ENCODE measurements at places on chromosomes 16 and 17.

DNA sequence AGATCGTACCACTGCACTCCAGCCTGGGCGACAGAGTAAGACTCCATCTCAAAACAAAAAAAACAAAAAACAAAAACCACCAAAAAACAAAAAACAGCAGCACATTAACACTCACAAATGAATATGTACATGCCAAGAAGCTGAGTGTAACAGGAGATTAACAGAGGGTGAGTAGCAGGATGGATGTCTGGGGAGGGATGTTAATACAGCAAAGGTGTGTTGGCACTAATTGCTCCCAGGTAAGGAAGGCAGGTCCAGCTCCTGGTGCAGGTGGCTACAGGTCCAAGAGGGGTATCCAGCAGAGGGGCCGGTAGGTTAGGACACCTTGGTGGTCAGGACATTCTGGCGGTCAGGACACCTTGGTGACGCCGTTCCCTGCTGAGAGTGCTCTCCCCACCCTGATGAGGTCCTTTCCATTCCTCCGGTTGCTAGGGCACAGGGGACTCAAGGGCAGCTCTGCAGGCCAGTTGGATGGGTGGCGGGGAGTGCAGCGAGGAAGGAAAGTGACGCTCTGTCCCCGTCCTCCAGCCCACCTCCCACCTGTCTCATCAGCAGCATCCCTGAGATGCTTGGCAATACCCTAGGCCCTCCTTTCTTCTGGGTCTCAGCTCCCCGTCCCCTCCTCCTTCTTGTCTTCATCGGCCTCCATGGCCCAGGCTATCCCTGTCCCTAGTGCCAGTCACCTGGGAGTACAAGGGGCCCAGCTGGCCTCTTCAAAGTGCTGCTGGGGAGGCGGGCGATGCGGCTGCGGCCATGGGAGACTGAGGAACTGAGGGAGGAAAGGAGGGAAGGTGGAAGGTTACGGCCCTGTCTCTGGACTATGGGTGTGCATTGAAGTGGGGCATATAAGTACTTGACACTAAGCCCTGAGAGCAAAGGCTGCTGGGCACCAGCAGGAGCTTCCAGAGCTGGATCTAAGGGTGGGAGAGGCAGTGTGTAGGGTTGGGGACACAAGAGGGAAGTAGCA lies 10.7 kb upstream of the GFAP start:
- DNase-seq: no peak

- DNase-seq: no peak
Measured at GRCh38 chr16:66293932-66294331, 72.6 kb upstream of the CDH5 start.

DNA sequence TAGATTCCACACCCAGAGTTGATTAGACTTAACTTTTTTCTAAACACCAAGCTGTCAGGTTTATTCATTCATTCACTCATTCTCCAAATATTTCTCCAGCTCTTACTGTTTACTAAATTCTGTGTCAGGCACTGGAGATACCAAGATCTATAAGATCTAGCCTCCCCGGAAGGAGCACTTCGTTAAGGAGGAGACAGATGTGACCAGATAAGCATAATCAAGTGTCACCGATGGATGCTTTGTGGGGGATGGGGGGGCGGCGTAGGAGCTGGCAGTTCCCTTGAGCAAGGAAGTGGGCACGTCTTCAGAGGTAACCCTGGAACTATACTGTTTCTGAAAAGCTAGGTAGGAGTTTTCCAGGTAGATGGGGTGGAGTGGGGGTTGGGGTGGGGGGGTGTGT lies 3.8 kb upstream of the RPL26 start:
- no peak for DNase-seq

DNA sequence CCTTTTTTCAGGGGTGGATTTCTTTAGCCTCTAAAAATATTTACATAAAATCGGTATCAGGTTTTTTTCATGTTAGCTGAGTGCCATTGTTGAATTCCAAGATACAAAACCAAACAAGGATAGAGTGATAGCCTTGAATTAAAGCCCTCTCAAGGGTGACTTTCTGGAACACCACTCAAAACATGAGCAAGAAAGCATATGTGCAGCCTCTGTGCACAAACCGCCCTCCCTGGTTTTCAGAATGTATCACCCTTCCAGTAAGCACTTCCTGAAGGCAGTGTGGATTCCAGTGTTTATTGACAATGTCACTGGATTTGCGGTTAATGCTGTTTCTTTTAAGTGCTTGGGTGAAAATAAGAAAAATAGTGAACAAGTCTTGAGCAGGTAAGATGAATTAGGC lies 597.7 kb downstream of the TMEM114 start:
- no peak for DNase-seq

GRCh38 chr16:2896480-2897010 lies 13.5 kb downstream of the FLYWCH2 start:
- DNase-seq: no peak

GRCh38 chr16:81899601-81900000 lies 111.7 kb downstream of the SDR42E1 start:
- no peak for DNase-seq

GRCh38 chr16:459761-460160 lies 34.3 kb downstream of the RAB11FIP3 start:
- DNase-seq: no peak

GRCh38 chr17:72411124-72411563 lies 290.3 kb downstream of the SOX9 start:
- DNase-seq: no peak

- DNase-seq: no peak
Measured at GRCh38 chr17:79500745-79501618, 109.9 kb downstream of the RBFOX3 start.

DNA sequence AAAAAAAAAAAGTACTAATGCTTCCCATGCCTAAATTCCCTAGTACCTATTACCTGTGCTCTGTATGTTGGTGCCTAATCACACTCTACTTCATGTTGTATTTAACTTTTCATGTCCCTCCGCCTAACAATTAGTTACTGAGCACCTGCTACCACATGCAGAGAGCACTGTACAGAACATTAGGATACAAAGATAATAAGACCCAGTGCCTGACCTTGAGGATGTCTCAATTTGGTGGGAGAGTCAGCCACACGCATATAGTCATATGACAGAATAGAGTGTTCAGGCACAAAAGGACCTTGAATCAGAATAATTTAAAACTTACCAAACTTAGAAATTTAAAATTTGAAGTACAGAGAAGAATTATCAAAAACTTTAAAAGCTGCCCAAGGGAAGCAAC lies 42.1 kb downstream of the USP31 start:
- no peak for DNase-seq

DNA sequence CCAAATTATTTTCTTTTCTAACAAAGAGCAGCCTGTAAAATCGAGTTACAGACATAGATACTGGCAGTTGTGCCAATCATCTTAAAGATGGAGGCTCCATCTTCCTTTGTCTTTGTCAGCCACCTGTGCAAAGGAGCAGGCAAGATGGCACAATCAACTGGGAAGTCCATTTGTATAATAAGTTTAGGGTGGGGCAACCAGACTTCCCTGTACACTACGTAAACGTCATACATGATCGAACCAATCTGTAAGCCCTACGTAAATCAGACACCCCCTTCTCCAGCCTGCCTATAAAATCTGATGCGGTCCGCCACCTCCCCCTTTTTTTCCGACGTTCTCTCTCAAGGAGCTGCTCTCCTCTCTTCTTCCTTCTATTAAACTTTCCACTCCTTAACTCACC lies 31.4 kb upstream of the MEAK7 start:
- DNase-seq: no peak

GRCh38 chr17:4884489-4884888 lies 14.8 kb upstream of the C17orf107 start:
- DNase-seq: no peak

GRCh38 chr16:69338557-69339288 lies 641 bp downstream of the COG8 start:
- no peak for DNase-seq

GRCh38 chr17:33370401-33370800 lies 77.3 kb upstream of the ASIC2 start:
- DNase-seq: no peak

Measured in Ammon's horn (tissue), 1 donor.